ENCODE measurements at places on chromosomes 4 and X. TPM values are rescaled to one million over a fixed set of nuclear protein-coding genes. Genes with fewer than 3 reads are reported as not detected.

Gene TENM3
- 26.4 TPM for total RNA-seq

Gene RBM47
- 0.86 TPM for total RNA-seq

GRCh38 chr4:165207016-165207430 lies 338 bp upstream of the KLHL2 start:
- DNase-seq, result peak; percentile 21

- peak; percentile 38 for DNase-seq
Observed at GRCh38 chrX:12292996-12293765, 154.9 kb downstream of the FRMPD4 start.

GRCh38 chr4:178205826-178206225 lies 763.6 kb upstream of the AGA start:
- no peak for DNase-seq

DNA sequence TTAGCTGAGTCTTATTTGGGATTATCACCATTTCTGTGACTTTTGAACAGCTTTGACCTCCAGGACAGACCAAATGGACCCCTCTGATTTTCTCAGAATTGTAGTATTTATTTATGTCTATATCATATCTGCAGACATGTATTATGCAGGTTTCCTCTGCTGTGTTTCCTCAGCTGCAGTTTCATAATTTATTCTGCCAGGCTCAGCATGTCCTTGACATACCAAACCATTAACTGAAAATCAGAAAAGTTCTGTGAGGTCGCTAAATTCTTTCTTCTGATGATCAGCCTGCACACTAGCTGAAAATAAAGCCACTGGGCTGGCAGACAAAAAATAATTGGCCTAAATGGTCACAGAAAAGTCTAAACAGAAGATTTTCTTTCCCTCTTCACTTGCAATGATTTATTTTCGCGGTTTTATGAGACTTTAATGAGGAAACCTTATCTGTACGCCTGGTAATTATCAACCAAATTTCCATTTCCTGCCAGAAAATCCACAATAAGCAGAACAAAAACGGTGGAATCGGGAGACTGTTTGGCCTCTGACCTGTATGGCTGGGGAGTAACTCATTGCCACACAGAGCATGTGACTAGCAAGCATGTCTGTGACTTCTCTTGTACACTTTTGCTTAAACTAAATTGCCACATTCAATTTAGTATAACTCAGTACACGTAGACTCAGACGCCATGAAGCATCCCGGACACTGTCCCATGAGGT lies 150.9 kb downstream of the ENPP6 start:
- peak; percentile 2 for DNase-seq

All from fibroblast of villous mesenchyme (primary cell).